ENCODE measurements at places on chromosomes 5 and 9.
A peak's percentile ranks its signal among the peaks of the same experiment; 100 is the strongest.

- DNase-seq = no peak
Measured at GRCh38 chr9:115642285-115642684, 511.3 kb upstream of the PAPPA start.

DNA sequence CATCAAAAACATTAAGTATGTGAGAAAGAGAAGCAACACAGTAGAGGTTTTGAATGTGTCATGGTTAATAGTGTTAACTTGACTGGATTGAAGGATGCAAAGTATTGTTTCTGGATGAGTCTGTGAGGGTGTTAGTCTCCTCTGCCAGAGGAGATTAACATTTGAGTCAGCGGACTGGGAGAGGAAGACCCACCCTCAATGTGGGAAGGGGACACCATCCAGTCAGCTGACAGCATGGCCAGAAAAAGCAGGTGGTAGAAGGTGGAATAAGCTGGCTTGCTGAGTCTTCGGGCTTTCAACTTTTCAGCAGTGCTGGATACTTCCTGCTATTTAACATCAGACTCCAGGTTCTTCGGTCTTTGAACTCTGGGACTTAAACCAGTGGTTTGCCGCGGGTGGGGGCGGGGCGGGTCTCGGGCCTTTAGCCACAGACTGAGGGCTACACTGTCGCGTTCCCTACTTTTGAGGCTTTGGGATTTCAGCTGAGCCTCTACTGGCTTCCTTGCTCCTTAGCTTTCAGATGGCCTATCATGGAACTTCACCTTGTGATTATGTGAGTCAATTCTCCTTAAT is 309.9 kb upstream of the ST8SIA4 start:
- DNase-seq = no peak

GRCh38 chr9:105697871-105698270 is 3.5 kb downstream of the TMEM38B start:
- no peak for DNase-seq

DNA sequence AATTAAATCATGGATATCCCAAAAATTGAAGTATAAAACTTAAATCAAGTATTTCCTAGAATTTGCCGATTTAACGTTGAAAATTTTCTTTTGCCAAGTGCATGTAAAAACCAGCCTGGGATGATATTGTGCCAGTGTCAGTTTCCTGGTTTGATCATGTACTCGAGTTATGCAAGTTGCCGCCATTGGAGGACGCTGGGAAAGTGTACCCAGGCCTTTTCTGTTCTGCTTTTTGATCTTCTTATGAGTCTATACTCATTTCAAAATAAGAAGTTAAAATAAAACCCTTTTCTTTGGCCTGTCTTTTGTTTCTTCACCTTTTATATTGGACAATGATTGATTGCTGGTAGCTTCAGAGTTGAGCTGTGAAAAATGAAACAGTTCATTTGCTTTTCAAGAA is 93.1 kb upstream of the NFIL3 start:
- no peak for DNase-seq

GRCh38 chr5:92527311-92528078 is 1053.5 kb downstream of the NR2F1-AS1 start:
- DNase-seq = no peak

DNA sequence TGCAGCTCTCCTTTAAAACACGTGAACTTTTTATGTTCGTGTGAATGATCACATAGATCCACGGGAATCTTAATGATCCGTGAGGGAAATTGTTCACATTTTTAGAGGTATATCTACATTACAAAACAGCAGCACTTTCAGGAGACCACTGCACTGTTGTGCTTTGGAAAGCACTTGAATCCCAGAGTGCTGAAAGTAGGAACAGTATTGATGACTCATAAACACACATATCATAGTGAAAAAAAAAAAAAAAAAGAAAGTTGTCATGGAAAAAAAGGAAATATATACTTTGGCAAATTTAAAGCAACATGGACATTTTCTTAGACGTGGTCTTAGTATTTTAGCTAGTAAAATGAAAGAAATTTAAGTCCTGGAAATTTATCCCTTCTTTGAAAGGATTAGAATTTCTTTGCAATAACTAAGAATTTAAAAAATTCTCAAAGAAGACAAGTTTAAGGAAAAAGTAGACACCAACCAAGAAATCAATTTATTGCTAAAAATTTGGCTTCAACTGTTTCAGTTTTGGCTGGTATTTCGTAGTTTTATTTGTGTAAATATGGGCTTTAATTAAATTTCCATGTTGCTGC is 55.4 kb downstream of the ADGRV1 start:
- no peak for DNase-seq

GRCh38 chr9:82543726-82544125 is 519.2 kb downstream of the RASEF start:
- DNase-seq = no peak

DNA sequence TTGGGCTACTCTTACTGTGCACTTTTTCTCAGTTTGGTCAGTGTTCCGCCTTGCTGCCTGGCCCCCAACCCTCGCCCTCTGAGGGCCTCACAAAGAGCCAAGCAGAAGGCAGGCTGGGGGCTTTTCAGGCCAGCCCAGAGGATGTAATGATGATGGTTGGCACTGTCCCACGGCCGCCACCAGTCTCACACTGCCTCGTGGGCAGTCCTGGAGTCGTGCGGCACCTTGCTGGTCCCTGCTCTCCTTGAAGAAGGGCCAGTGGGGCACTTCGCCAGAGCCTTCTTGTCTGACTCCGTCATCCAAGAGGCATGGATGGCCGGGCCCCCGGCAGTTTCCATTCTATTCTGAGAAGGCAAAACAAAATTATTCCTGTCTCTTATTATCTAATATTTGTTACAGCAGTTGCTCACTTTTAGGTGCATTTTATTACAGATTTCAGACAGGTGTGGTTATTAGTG is 21.0 kb downstream of the TENT4A start:
- DNase-seq = no peak

GRCh38 chr9:91795598-91796241 is 154.3 kb downstream of the ROR2 start:
- DNase-seq = no peak

GRCh38 chr9:35820076-35820475 is 5.2 kb upstream of the HINT2 start:
- DNase-seq = no peak

GRCh38 chr9:77475641-77476473 is 172.3 kb downstream of the GNA14 start:
- DNase-seq = peak; percentile 11

GRCh38 chr9:121252104-121252851 is 15.7 kb upstream of the GSN start:
- no peak for DNase-seq

DNA sequence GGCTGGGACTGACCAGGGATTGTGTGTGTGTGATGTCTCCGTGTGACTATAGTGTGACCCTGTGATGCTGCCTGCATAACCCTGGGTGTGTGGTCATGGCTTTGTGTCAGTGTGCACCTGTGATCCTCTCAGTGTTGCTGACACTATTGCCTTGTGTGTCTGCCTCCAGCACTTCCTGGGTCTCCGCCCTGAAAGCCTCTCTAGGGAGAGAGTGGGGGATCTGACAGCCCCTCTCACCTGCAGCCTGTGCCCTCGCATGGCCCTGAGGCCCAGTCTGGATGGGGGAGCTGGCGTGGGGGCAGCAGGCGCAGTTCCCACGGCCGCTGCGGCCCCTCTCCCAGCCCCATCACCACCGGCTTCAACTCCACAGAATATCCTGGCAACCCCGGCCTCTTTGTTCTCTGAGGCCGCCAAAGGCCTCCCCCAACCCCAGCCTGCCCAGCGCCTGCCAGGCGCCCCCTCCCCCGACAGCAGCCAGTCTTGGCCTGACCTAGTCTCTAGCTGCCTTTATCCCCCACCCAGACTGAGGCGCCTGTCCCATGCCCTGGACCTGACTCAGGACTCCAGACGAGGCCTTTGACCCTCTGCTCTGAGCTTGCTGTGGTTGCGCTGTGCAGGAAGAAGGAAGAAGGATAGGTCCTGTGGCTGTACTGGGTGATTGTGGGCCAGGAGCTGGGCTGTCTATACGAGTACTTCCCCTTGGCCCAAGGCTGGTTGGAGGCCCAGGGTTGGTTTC is 38.7 kb downstream of the CXXC5 start:
- no peak for DNase-seq

DNA sequence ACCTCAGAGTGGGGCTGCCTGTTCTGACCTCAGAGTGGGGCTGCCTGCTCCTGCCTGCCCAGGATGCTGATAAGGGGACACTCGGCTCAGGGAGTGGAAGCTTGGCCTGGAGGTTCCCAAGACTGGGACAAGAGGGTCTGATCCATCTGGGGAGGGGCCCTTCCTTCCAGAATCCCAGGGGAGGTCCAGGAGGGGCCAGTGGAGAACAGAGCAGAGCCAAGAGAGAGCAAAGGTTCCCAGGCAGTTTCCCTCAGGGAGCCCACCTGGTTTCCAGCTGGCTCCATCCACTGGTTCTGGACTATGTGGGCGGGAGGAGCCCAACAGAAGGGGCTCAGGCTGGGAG is 49.1 kb upstream of the RNU6ATAC start:
- DNase-seq = no peak

DNA sequence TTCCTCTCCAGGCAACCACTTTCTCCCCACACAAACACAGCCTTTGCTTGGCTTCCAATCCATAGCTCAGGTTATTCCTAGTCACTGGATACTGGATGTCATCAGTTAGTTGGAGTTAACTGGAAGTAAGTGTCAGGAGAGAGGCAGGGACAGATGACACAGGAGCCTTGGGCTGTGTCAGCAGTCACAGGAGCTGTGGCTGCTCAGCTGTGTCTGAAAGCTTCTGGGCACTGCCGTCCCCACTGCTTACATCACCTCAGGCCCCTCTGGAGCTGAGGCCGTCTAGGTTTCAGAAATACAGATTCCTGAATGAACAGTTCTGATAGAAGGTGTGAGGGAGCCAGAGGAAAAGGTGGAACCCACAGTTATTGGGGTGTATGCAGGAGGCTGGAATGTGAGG is 17.3 kb upstream of the FAM240B start:
- no peak for DNase-seq

DNA sequence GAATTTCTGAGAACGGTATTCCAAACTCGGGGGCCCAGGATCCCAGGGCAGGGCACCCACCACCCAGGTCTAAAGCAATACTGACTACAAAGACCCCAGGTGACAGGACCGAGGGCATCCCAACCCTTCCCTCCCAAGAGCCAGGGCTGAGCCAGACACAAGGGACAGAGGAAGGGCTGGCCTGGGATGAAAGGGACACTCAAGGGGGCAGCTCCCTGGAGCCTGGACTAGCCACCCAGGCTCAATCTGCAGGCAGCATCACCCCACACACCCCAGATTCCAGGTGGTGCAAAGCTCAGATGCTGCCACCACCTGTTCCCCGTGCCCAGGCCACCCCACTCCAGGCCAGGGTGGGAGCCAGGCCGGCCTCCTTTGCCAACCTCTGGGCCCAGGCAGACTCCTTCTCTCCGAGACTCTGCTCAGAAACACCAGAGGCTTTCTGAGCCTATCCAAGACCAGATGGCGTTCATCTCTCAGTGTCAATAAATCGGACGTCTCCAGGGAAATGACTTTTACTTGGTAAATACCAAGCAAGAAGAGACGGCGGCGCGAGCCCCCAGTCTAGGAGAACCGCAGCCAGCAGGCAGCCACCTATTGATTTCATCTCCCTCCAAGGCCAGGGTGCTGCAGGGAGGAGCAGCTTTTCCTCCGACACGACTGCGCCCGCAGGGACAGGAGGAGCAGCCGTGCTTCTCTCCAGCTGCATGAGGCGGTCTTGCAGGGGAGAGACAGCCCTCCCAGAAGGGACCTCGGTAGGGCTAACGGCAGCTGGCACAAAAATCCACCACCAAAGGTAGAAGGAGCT is 94.1 kb upstream of the ADAMTS2 start:
- no peak for DNase-seq

DNA sequence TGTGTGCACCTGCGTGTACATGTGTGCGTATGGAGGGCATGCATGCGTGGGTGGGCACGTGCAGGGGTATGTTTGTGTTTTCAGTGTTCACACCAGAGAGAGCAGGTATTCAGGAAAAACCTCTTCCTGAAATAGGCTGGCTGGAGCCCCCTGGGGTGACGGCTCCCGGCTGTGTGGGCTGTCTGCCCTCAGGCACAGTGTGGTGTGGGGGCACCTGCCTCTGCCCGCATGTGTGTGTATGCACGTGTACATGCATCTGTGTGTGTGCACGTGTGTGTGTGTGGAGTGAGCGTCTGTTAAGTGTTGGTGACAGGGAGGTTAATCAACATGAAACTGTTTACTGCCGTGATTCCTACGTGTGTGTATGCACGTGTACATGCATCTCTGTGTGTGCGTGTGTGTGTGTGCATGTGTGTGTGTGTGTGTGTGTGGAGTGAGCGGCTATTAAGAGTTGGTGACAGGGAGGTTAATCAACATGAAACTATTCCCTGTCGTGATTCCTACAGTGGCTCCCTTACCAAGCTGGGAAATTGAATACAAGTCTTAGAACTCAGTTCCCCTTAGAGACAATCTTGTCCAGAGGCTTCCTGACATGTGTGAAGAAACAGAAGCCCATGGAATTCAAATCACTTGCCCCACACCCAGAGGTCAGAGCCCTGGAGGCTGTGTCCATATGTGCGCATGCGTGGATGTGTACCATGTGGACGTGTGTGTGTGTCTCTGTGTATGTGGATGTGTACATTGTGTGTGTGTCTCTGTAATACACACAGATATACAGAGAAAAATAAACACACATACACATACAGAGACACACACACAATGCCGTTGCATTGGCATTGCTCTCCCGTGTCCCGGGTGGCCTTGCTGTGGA is 372.4 kb upstream of the IRX4 start:
- DNase-seq = no peak

DNA sequence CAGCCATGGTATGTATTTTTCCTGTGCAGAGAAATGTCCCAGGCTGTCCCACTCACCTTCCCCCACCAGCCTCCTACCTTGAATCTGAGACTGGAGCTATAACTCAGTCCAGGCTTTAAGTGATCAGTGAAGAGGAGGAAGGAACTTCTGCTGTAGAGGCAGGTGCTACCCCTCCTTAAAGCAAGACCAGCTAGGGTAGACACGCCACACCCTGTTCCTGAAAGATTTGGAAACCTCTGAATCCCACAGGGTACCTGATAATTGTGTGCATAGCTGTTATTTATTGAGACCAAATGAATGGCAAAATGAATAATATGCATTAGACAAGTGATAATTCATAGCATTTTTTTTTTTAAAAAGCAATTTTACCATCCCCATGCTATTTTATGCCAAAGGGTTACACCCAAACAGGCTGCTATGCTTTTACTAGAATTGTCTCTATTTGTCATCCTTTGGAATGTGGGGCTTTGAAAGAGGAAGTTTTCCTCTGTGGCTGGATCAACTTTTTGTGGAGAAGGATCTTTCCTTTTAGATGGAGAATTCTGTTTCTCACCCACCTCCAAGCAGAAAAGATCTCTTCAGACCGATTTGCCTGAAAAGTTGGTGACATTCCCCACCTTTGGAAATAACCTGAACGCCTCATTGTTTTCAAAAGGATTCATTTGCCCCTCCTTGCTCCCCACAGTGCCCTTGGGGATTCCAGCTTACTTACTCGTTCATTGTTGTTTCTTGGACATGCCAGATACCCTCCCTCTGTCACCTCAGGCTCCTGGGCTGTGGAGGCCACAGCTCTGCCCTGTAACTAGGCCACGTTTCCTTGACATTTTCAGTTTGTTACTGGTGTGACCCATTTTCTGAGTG is 248.7 kb downstream of the NR3C1 start:
- DNase-seq = no peak
